Endothelial cell (in vitro differentiated cells): ENCODE measurements at places on chromosomes 6 and 20. TPM values are rescaled to one million over a fixed set of nuclear protein-coding genes. Genes with fewer than 3 reads are reported as not detected.

Gene C6orf163
- total RNA-seq: 4.0 TPM

DNA sequence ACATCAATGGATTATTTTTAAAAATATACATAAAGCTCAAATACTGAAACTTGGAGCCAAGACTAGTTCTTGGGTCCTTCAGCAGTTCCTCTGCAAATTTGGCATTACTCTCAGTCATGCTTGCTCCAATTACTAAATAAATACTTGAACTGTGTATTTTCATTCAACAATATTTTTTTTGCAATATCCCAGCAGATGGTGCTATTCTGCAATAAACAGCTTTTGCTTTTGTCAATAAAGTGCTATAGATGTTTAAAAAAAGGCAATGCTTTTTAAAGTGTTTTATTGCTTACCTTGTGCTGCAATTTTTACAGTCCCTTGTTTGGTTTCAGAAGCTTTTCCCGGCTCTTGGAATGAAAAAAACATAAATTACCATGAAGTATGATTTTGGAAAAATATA lies 243.4 kb downstream of the TRDN start:
- no peak for DNase-seq
- no peak overlapping the region for H3K4me3 ChIP-seq
- no peaks in the 10 kb centered on the region for H3K27me3 ChIP-seq
- no peak overlapping the region for H3K27ac ChIP-seq

Gene PRSS35
- total RNA-seq: 1.3 TPM

DNA sequence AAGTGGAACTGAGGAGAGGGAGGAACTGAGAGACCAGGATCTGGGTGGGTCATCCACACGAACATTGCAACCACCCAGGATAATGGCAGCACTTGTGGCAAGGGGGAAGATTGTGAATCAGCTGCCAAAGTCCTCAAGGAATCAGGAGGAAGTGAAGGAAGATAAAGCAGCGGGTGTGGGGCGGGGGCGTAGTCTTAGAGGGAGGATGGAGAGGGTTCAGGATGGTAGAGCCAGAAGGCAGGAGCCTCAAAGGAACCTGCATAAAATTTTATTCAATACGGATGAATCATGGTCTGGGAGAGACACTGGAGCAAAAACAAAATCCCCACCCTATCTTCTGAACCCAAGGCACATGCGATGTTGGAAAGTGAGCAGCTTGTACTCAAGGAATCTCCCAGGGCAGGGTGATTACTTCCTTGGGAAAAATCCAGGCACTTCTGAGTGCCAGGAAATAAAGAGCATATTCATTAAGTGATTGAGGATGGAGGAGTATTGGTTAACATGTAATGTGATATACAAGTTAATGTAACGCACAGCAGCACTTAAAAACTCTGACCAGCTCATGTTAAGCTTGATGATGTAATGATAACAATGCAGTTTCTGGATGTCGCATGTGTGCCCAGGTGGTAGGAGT lies 82.0 kb upstream of the B3GAT2 start:
- no peak overlapping the region for H3K4me3 ChIP-seq
- H3K4me1 ChIP-seq: peaks cover 2% of the 10 kb centered on the region
- no peaks in the 10 kb centered on the region for H3K36me3 ChIP-seq
- H3K27me3 ChIP-seq: peaks cover 4% of the 10 kb centered on the region

DNA sequence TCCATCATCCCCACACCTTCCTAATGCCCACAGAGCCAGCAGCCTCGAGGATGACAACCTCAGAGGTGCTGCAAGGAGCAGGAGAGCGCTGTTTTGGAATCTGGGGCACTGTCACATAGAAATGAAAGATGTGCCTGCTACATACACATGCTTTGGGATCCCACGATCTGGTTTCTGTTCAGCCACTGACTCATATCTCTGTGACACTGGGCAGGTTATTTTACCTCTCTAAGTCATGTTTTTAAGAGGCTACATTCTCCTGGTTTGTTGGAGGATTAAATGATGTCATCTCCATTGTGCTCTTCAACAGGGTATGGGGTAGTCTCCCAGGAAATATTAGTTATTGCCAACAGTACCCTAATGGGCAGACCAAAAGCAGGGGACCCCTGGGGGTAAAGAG lies 32.6 kb upstream of the TAB2 start:
- H3K27me3 ChIP-seq: no peaks in the 10 kb centered on the region
- H3K27ac ChIP-seq: no peak overlapping the region
- no peak overlapping the region for H3K4me3 ChIP-seq

DNA sequence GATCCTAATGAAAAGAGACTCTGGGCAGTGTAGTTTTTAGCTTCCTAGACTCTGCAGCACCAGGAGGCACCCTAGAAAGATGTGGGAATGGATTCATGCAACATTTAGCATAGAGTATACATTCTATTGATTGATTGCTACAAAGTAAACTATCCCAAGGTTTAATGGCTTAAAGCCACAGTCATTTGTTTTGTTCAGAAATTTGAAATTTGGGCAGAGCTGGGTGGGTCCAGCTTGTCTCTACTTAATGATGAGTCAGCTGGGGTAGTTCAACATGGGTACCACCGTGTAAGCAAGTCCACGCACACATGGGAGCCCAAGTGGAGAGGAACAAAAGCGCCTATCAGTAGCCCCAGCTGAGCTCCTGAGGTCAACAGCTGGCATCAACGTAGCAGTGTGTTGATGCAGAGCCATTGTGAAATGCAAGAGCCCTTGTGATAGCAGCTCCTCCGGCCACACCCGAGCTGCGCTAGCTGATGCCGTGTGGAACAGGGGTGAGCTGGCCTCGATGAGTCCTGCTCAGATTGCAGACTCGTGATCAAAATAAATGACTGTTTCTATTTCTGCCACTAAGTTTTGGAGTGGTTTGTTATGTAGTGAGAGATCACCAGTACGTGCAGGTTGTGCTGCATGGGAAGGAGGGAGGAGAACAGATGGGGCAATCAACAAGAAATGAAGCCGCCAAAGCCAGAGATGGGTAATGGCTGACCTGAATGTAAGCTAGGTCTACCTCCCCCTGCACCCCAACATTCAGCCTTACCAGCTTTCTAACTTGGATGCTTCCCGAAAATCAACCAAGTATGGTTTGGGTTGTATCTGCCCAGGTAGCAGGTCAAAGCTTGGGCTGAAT lies 45.7 kb upstream of the TRAF3IP2 start:
- peaks cover 2% of the 10 kb centered on the region for H3K27me3 ChIP-seq
- H3K4me1 ChIP-seq: peaks cover 4% of the 10 kb centered on the region
- DNase-seq: no peak
- peaks cover 9% of the 10 kb centered on the region for H3K36me3 ChIP-seq
